ENCODE measurements at places on chromosomes 6 and 20.
A peak's percentile ranks its signal among the peaks of the same experiment; 100 is the strongest.

GRCh38 chr20:42678895-42679294 lies 510.8 kb downstream of the PTPRT start:
- no peak for DNase-seq

DNA sequence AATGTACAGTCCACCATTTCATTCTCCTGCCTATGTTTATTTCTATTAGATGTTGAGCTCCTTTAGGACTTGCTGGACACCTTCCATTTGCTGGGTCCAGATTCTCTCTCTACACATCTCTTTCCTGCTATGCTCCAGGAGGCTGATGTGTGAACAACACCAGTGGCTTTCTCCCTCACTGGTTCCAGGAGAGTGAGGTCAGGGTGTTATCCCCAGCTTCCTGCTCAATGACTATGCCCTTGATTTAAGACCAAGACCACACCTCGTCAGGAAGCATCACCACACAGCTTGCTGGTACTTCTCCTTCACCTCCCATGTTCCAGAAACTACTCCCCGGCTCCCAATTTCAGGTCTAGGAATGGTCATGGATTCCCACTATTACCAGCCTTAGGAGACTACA lies 31.3 kb upstream of the E2F3 start:
- no peak for DNase-seq

- DNase-seq: no peak
These were observed 678.8 kb upstream of the MARCKS start for GRCh38 chr6:113178349-113178748.

- no peak for DNase-seq
These were observed 48.7 kb upstream of the HEY2 start for GRCh38 chr6:125700581-125701353.

- DNase-seq: peak; percentile 62
These were observed 669.4 kb upstream of the CITED2 start for GRCh38 chr6:140043762-140044378.

DNA sequence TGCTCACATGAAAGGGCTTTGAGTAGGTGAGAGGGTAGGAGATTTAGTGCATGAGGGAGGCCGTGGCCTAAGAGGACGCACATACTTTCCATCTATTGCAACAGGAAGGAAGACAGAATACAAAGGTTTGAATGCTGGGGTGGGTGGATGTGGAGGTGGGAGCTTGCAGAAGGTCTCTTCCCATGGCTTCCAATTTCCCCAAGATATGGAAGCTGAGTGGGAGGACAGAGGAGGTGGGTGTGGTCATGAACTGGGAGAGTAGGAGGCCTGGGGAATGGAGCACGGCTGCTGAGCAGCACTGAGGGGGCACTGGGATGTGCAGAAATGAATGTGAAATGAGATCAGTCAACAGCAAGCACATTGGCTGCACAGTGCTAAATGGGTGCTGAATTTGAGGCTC lies 70.3 kb downstream of the SCML4 start:
- DNase-seq: no peak

DNA sequence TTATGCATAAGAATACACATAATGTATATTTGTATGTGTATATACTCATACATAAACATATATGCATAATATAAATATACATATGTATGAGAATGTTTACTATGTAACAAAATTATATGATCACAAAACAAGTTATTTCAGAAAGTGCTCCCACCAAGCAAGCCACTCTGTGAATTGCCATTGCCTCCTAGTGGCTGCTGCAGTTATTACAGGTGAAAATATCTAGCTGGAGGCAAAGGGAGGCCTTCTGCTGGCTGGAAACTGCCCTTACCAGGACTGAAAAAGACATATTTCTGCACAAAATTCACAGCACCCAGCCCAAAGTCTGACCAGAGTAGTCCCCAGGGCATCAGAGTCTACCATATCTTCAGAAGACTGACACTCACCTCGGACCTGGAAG lies 14.4 kb upstream of the ADAM33 start:
- no peak for DNase-seq

GRCh38 chr20:1894951-1895673 lies at the start of gene SIRPA:
Gene SIRPA, plus strand, starts transcription at chr20:1895407. Its CDS starts 41 bp downstream, at chr20:1895448.
- peak; percentile 59 for DNase-seq

DNA sequence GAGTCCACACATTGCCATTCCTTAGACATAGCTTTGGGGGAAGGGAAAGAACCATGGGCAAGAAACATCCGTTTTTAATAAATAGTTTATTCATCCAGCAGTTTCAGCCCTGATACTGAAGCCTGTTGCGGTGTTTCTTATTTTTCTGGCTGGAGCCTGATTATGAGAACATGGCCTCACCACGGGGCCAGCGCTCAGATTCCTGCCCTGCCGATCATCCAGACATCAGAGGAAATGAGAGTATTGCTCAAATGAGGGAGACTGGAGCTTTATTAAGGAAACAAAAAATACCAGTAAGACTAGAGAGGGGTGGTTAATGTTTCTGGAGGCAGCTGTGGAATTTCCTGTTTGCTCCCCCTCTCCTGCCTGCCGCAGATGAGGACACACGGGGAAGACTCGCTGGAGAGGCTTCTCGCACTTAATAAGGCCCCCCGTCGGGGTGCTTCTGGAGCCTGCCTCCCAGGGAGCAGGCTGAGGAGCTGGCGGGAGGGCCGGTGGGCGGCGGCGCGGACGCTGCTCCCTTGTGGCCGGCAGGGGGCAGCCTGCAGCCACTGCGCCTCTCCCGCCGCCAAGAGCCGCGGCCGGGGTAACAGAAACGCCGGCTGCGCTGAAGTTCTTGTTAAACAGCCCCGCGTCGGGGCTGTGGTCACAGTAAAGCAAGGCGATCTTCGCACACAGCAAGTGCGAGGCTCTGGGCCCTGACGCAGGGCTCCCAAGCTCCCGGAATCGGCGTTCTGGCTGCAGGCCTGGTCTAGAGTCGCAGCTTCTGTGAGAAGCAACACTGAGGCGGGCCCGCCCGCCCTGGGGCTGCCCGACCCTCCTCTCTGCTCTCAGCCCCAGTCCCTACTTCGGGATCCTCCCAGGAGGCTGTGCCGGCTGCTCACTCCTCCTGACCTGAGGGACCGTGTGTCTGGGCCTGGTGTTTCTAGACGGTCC lies 17.5 kb downstream of the LEMD2 start:
- peak; percentile 92 for DNase-seq

- no peak for DNase-seq
These were observed 27.0 kb downstream of the CAP2 start for GRCh38 chr6:17420368-17420767.

DNA sequence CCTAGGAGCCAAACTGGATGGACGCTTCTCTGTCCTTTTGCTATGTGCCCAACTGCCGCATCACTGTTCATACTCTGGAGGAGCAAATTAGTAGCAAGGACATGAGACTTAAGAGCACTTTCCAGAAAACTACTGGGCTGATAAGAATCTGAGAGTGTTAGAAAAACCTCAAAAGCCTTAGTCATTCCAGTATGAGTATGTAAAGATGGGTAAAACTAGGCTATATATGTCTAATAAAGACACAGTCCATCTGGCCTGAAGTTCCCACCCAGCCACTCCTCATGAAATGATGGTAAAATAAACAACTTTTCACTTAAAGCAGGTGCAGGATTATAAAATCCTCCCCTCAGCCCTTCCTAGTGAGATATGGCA lies 30.6 kb downstream of the SHLD1 start:
- DNase-seq: no peak

GRCh38 chr6:46263707-46264086 lies 92.9 kb upstream of the ENPP5 start:
- peak; percentile 90 for DNase-seq

DNA sequence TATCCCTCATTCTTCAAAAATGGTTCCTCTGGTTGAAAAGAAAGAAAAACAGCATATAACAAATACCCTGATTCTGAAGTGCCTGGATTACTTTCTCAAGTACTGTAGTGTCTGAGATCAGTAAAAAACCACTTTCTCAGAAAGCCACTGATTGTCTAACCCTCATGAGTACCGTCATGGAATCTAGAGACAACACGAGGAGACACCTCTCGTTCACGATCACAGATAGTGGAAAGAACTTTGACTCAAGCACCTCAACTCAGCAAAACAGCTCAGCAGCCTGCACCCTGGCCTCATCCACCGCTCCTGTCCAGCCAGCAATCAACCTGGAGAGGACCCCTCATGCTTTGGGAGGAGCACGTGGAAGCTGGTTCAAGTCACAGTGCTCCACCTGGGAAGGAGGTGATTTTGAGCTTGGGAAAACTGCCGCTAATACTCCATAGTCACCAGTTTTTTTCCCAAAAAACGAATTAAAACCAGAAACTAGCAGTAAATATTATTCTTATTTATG lies 1.0 kb downstream of the SCML4 start:
- DNase-seq: no peak

- DNase-seq: no peak
These were observed 3.6 kb upstream of the SLC52A3 start for GRCh38 chr20:771741-772464.

GRCh38 chr6:53793318-53794136 lies 1.3 kb upstream of the LRRC1 start:
- DNase-seq: no peak

DNA sequence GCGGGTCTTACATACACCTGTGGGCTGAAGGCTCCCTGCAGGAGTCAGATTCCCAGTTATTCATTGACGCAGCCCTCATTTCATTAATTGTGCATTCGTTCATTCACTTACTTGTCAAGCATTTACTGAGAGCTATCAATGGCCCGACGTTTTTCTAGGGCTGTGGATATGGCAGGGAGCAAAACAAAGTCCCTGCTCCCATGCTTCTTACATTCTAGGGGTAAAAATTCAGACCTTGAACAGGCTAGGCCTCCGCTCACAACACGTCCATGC lies 369 bp upstream of the NSFL1C start:
- no peak for DNase-seq

DNA sequence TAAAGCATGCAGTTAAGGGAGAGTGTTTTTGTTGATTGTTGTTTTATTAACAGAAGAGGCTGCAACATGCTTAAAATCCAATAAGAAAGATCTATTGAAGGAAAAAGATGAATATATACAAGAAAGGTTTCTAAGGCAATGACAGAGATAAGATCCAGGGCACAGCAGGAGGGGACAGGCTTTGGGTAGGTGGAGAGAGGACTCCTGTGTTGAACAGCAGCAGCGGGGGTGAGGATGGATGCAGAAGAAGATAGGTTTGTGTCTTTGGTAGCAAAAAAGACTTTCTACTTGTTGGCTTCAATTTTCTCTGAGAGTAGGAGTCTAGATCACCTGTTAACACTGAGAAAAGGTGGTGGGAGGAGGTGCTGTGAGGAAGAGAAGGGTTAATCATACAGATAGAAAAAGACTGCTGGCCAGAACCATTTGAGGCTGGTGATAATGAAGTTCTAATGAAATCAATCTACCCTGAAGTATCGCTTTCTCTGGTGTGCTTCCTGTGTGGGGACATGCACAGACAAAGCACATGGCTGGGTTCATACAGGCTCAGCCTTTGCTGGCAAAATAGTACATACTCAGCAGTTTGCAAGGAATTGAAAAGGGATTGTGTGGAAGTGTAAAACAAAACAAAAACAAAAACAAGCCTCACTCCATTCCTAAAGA lies 17.2 kb upstream of the DST start:
- no peak for DNase-seq

- DNase-seq: peak; percentile 40
These were observed 402.1 kb downstream of the EPHA7 start for GRCh38 chr6:93017213-93017612.

GRCh38 chr20:23122796-23123655 lies 36.9 kb upstream of the CD93 start:
- no peak for DNase-seq

DNA sequence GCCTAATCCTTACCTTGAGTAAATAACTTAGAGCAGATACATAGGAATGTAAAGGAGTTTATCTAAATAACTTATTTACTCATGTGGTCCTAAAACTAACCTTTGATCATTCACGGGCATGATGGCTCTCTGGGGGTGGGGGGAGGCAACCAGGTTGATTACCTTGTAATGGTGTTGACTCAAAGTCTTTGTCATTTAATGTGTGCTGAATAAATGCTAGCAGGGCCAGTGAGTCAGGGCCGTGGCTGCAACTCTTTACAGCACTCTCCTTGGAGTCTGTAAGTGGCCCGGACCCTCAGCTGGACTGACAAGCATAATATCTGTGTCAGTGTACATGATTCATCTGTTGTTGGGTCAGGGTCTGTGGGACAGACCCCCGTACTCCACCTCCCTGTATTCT lies 203.0 kb downstream of the EPM2A start:
- no peak for DNase-seq

GRCh38 chr20:53384392-53384791 lies 209.2 kb downstream of the ZNF217 start:
- DNase-seq: no peak
